Panc1 (cell line): ENCODE measurements at places on chromosomes 3 and 15.
A peak's percentile ranks its signal among the peaks of the same experiment; 100 is the strongest.

DNA sequence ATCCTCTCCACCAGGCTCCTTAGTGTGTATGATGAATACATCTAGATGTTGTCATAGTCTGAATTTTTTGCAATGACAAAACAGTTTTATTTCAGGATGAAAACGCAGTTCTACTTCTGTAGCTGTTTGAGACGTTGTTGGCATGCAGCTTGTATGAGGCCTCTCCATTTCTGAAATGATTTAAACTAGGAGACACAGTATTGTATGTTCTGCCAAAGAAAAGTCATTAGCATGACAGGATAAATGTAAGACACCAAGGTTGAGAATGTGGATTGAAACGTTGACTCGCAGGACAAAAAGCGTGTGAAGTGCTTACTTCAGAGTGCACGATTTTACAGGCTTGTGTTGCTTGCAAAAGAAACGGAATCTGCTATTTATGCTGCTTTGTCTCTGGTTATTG, 35.3 kb downstream of the ABHD17C start:
- no peak for DNase-seq

DNA sequence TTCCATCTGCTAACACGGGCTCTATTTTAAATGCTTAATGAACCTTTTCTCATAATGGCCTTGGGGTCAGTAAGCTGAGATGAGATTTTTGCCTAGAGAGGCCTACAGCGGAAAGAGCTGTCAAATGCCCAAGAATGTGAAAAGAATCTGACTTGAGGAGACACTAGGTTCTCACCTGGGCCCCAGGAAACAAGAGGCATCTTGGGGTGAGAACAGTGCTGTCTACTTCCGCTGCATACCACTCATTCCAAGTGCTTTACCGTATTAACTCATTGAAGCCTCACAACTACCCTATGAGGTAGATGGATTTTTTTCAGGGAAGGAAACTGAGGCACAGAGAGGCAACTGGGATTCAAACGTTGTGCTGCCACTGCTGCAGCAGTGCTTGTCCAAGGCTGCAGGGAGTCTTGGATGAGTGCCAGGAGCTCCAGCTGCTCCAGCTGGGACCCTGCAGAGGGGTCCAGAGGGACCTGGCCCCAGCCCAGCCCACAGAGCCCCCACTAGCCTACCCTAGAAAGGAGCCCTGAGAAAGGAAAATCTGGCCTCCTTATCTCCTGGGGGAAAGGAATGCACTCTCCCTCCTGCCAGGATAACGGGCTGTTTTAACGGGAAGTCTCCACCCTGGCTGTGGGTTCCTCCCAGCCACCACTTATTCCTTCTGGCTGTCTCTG, 68.4 kb downstream of the SLC12A8 start:
- DNase-seq: no peak

GRCh38 chr3:113018536-113019181, 27.9 kb downstream of the GTPBP8 start:
- peak; percentile 4 for DNase-seq

- no peak for DNase-seq
Measured at GRCh38 chr3:22940285-22940684, 262.8 kb upstream of the UBE2E2 start.

DNA sequence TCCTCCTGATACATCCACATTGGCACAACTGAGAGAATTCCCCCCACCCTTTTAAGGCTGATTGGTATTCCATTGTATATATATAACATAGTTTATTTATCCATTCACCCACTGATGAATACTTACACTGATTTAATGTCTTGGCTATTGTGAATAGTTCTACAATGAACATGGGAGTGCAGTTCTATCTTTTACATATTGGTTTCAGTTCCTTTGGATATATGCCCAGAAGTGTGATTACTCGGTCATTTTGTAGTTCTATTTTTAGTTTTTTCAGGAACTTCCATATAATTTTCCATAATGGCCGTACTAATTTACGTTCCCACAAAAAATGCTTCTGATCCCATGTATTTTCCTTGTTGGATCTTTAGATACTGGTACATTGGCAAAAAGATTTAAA, 135.3 kb downstream of the FMN1 start:
- DNase-seq: no peak

- DNase-seq: no peak
Measured at GRCh38 chr3:17573396-17573795, 169.0 kb downstream of the TBC1D5 start.
